ENCODE measurements at places on chromosomes 7 and 10.

DNA sequence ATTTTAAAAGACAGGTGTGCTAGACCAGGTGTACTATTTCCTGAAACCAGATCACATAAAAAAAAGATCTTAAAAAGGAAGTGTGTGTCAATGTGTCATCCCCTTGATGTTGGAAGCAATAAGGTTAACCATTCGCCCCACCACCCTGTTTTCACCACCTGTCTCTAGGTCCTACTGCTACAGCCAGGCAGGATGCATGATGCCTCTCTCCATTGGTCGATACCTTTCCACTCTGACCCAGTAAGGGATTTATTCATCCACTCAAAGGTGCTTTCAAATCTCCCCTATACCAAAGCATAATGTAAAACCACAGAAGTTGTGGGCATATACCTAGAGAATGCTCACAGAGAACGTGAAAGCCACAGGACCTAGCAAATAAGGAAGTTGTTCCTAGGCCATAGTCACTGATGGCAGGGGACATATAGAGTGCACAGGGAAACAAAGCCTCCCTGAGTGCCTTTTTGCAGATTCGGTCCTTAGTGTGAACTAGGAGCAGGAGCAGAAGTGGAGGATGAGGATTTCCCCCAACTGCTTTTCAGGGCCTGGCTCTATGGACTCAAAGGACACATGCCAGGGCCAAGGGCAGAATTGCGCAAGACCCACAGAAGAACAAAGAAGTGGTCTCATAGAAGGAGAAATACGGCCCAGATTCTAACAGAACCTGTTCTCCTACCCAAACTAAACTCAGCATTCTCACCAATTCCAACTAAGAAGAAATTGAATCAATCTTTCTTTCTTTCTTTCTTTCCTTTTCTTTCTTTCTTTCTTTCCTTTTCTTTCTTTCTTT, 631.5 kb upstream of the NRP1 start:
- DNase-seq = no peak

DNA sequence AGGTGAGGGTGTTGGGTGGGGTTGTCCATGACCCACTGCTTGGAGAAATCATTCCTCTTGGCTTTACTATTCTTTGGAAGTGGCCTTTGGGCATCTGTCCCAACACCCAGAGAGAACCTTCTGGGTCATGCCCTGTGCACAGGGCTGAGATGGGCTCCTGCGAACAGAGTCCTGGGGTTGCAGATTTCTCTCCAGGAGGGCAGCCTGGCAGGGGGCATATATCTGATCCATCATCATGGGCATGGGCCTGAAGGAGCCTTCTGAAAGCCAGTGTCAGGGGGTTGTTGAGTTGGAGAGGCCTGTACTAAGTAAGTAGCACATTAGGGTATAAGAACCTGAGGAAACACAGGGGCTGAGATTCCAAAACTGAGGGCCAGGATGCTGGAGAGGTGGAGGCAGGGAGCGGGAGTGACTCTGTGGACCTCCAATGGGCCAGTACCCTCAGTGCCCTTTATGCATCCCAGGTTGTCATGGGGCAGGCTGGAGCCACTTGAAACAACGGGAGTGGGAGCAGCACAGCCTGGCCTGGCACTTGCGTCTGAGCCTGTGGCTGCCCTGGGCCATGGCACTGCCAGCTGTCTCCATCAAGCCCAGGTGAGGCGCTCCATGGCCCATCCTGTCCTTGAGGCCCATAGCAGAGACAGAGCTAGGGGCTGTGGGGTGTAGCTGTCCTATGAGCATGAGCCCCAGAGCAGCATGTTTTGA, 203.7 kb downstream of the GRID1 start:
- no peak for DNase-seq

DNA sequence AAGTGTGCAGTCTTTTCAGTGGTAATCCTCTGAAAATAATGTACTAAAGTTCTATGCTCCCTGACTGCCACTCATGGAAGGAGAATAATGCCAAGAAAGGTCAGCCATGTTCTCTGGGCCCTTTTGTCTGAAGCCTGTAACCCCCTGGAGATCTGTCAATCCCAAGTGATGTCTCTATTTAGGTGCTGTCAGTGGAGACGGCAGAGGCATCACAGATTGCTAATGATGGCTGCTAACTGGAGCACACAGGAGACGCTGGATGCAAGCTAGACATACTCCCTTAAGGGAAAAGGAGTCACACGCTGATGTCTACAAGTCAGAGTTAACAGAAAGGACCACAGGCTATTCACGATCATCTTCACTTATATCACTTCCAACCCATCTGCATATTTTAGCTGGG, 118.8 kb downstream of the RSU1 start:
- DNase-seq = no peak

DNA sequence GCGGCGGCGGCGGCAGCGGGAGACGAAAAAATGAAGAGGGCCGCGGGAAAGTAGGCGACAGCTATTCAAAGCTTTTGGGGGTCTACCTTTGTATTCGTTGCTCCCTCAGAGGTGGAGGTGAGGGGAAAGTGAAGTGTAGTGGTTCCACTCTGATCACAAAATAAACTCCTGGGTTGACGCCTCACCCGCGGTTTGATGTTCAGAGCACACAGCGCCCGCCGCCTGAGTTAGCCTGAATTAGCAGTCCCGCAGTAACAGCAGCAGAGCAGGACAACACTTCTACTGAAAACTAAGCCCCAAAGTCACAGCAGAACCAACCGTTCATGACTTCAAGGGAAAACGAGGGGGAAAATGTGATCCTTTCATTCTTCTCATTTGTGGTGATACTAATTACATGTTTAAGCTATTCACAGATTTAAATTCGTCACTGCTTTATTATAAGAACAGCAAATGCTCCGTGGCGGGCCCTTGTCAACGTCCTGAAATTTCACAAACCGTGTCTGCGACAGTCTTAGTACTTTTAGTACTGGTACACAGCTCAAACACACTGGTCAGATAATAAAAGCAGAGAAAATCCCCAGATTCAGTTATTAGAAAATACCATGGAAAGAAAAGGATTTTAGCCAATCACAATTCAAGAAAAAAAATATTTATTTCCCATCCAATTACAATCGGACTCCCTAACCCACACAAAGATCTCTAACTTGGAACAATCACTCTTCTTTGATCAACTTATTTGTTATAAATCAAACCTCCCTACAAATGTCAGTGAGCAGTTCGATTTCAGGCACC, 563 bp upstream of the JMJD1C start:
- DNase-seq = peak; percentile 1

- DNase-seq = no peak
Observed at GRCh38 chr10:131896403-131896802, 4.4 kb upstream of the PPP2R2D start.

DNA sequence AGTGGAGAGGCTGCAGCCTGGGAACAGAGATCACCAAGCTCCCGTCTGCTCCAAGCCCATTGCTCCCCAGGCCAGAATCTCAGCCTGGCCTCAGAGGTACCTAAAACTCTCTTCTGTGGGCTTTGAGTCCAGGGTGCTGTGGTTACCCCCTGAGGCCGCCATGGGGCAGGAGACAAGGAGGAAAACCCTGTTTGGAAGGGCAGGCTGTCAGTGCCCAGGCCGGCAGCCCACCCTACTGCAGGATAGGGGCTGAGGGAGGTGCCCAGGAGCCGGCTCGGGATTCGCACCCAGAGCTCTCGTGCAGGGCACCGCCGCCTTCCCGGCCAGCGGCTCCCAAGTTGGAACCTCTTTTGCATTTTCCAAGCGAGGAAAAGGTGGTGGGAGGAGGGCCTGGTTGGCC, 24.5 kb downstream of the UNCX start:
- no peak for DNase-seq

GRCh38 chr7:34320926-34321661, 336.9 kb upstream of the NPSR1 start:
- DNase-seq = peak; percentile 68

DNA sequence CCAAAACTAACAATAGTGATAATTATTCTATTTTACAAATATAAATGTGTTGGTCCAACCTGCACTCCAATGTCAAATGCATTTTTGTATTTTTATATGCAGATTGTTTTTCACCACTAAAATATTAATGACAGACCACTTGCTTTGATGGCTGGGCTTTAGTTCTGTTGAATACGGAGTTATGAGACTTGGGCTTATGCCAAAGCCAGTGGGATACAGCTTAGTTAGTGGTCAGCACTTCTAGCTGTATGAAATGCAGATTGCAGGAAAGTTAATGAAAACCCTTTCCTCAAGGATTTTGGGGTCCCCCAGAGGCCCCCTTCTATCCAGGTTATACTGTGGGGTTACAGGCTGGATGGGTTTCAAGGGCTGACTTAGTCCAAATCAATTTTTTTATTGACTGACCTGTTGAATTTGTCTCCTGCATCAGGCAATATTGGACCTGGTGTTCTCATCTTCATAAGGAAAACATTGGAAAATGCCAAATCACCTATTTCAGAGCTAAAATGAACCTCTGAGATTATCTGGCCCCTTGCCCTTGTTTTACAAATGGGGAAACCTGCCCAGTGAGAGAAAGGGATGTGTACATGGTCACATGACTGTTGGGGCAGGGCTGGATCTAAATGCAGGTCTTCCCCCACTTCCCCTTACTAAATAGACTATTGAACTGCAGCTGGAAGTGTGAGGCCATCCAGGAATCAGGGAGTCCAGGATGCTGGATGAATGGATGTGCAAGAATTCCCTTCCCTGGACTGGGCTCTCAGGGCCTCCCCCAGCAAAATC, 1085.3 kb downstream of the KCNMA1 start:
- DNase-seq = no peak

DNA sequence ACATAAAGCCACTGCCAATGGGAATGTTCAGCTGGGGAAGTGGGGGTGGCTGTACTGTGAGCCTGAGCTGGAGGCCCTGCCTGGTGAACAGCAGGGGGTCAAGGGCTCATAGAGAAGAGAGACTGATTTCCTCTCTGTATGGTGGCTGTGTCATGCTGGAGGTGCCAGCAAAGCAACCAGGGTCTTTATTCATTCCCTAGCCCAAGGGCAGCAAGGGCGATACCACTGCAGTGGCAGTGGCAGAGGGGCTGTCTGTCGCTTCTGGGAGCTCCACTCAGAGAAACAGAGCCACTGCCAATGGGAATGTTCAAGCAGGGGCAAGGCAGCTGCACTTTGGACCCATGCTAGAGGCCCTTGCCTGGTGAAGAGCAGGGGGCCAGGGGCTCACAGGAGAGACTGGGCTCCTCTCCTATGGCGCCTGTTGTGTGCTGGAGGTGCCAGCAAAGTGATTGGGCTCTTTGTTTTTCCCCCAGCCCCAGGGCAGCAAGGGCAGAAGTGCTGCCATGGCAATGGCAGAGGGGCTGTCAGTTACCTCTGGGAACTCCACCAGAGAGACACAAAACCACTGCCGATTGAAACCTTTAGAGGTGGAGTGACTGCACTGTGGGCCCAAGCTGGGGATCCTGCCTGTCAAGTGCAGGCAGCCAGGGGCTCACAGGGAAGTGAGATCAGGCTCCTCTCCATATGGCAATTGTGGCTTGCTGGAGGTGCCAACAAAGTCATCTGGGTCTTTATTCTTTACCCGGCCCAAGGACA, 545.1 kb downstream of the SH2D4B start:
- DNase-seq = no peak

GRCh38 chr7:151623766-151624165, 104.1 kb upstream of the RHEB start:
- DNase-seq = no peak

GRCh38 chr7:40230101-40230500, 95.3 kb downstream of the SUGCT start:
- no peak for DNase-seq

DNA sequence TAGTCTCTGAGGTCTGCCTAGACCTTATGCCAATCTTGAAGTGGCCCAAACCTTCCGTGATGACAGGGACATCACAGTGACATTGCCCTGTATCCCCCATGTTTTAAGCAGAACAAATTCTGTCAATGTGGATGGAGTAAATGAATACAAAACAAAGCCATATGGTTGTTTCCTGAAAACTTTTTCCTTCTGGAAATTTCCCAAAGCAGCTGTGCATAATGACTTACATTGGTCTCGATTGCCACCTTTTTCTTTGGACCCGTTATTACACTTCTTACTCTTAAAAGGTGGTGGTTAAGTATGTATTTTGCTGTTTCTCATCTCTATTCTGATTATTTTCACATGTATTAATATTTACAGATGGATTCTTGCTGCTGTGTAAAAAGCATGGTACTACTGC, 411.2 kb upstream of the KLF6 start:
- no peak for DNase-seq

DNA sequence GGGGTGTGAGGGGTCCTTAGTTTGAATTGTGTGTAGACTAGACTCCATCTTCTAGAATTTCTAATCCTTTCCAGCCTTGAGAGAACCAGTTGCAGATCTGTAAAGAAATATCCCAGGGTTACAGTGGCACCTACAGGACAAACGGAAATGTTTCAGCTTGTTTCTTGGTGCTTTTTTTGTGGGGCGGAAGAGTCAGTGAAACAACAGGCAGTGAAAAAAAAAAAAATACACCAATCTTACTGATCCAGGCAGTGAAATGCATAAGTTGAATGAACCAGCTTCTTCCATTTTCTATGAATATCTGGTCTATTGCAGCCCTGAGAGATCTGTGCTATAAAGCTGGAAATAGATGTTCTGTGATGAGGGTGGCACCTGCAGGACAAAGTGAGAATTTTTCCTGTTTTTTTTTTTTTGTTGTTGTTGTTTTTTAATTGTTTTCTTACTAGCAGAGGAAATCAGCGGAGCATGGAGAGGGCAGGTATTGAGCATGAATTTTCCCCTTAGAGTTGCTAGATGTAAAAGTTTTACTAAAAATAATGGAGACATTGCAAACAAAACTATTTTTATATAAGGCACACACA, 81.9 kb upstream of the DYNC1I1 start:
- peak; percentile 60 for DNase-seq

DNA sequence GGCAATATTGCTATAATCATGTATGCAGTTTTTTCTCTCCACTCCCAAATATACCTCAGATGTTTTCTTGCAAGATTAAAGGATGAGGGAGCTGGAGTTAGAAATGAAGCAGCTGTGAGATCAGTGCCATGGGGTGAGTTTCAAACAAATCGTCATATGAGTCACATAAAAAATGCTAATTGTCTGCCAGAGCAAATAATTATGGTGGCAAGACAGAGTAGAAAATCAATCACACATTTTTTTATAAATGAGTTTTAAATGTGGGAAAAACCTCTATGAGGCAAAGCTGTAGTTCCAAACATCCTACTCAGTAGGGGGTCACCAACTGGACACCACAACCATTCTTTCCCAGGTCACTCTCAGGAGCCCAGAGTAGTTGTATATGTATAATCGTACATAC, 55.3 kb downstream of the CH25H start:
- DNase-seq = no peak

GRCh38 chr7:74069086-74069541, 14.5 kb upstream of the LIMK1 start:
- no peak for DNase-seq

- no peak for DNase-seq
Observed at GRCh38 chr10:61296161-61296560, 157.0 kb downstream of the TMEM26 start.

Measured in SHP77 (cell line).